Esophagus squamous epithelium (tissue), 5 donors: ENCODE measurements at places on chromosomes 2 and 18. TPM values are rescaled to one million over a fixed set of nuclear protein-coding genes. Genes with fewer than 3 reads are reported as not detected.
A peak's percentile ranks its signal among the peaks of the same experiment; 100 is the strongest.

Gene MARCHF4
- not detected for total RNA-seq

- DNase-seq: no peak
These were observed 390.6 kb downstream of the CTNNA2 start for GRCh38 chr2:79903222-79904000.

- DNase-seq: no peak
These were observed 910.4 kb upstream of the GYPC start for GRCh38 chr2:125745514-125745913.

- no peak for DNase-seq
These were observed 10.2 kb upstream of the IMP4 start for GRCh38 chr2:130332271-130333073.

DNA sequence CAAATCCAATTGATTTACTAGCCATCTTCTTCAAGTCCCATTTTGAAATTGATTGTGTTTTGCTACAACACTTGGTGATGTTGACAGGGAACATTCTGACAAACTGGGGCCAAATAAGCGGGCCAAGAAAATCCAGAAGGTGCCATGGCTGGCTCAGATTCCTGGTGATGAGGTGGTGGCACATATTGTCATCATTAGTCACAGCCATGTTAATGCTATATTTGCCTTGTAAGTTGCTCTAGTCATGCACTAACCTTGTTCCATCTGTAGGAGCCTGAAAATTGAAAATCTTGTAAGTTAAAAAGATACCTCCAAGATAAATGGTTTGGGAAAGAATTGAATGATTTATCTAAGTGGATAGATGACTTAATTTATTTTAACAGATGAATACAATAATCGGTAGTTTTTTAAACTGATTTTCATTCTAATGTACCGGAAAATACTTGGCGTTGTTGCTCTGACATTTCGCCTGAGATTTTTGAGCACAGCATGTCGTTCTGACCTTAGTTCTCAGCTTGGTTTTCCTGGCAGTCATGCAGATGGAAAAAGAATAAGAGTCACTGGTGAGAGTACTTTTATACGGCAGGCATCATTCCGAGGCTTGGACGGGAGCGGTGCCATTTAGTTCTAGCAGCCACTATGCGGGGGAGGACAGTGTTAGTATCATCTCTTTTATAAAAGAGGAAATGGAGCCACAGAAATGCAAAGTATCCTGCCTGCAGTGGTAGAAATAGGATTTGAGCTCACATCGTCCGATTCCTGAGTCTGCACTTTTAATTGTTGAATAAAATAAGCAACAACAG, 133.9 kb downstream of the ZNF532 start:
- DNase-seq: no peak

GRCh38 chr18:46040033-46040746, 31.9 kb downstream of the PSTPIP2 start:
- DNase-seq: no peak

Gene GKN2
- total RNA-seq: not detected

Gene MAPRE2
- total RNA-seq: 5.9 TPM

- no peak for DNase-seq
These were observed 54.7 kb downstream of the CCDC68 start for GRCh38 chr18:54904581-54904980.

Gene PLCD4
- 2.7 TPM for total RNA-seq

DNA sequence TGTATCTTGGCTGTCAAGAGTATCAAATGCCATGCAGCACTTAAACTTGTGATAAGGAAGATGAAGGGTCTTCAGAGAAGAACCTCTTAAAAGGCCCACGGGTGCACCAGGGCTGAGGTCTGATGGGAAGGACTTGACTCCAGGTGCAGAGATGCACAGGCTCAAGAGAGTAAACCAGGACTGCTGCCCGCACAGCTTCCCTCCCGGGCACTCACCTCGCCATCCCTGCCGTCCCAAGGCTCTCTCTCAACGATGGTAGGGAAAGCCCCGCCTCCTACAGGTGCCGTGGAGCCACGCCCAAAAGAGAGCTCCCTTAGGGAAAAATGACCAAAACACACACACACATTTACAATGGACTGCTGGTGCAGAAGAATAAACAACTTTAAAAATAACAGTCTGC, 27.9 kb downstream of the PDIA6 start:
- no peak for DNase-seq

- no peak for DNase-seq
These were observed 2.0 kb upstream of the MCFD2 start for GRCh38 chr2:46917628-46918027.

DNA sequence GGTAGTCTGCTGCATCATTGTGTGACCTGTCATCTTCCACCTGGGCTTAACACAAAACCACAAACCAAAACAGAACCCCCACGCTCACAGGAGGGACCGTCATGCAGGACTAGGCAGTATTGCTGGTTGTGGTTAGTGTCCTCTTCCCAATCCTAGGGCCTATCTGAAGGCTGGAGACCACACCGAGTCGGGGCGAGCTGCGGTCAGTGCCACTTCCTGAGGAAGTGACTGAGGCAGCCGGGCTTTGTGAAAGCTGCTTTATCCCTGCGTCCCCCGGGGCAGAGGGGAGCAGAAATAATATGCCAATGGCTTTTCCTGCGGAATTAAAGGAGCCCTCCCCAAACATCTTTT, 22.9 kb downstream of the ZNF532 start:
- no peak for DNase-seq

DNA sequence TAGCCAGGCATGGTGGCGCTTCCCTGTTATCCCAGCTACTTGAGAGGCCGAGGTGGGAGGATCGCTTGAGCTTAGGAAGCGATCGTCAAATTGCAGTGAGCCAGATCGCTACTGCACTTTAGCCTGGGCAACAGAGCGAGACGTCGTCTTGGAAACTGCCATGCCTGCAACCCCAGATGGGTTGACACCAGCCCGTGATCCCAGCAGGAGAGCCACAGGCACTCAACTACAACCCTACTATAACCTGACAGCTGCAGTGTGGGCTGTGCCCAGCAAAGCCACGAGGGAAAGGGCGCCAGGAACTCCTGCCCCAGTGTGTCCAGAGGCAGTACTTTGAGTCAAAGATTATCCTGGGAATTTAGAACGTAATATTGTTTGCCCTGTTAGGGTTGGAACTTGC, 85.6 kb downstream of the SS18 start:
- DNase-seq: no peak

DNA sequence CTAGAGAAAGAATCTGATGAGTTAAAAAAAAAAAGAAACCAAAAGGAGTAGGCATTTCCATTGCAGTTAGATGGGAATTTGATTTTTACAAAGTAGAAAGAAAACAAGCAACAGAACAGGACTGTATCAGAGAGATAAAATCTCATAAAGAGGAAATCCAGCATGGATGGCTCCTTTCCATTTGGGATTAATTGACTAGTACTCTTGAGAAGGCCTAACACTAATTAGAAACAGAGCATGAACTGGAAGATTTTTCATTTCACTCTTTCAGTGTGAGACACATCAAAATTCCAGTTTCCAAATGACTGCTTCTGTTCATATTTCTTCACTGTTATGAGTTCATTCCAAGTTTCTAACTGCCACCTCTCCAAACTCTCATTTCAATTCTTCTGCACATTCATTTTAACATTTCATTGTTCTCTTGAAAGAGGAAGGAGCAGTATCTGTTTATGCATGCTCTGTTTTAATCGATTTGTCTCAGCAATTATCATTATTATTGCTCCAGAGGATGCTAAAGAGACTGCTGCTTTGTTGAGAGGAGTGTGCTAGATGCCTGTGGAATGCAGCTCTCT, 108.8 kb upstream of the PIEZO2 start:
- DNase-seq: no peak

GRCh38 chr2:167406558-167406957, 518.3 kb downstream of the XIRP2 start:
- no peak for DNase-seq

Gene SERPINB11
- 85.9 TPM for total RNA-seq

Gene WNT6
- total RNA-seq: not detected

Gene MRPL44
- 35.6 TPM for total RNA-seq

DNA sequence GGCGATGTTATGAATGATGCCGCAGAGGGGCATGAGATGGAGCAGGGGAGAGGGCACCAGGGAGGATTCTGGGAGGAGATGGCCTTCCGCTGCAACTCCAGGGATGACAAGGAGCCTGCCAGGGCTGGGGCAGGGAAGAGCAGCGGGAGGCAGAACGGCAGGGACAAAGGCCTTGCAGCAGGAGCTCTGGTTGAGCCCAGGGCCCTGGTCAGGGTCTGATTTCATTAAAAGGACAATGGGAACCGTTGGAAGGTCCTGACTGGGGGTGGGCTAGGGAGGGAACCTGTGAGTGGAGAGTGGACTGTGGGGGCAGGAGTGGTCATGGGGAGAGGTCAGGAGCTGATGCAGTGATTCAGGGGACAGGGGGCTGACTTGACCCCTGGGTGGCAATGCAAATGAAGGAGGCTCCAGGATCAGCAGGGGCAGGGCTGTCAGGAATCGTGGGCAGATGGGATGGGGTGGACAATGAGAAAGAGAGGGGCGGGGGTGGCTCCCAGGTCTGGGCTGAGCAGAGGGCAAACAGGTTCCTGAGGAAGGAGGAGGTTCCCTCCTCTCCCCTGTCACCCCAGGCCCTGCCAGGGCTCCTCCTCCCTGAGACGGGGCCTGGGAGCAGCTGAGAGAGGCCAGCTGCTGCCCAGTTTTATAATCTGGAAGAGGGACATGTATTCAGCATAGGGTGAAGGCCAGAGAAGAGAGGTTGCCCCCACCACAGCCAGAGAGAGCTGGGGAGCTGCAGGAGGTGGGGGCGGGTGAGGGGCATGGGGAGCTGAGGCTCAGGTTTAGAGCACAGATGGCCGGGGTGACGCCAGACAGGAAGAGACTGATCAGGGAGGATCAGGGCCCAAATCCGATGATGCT, 7.3 kb upstream of the DUSP2 start:
- no peak for DNase-seq

Gene SGPP2
- 66.0 TPM for total RNA-seq

GRCh38 chr2:100242476-100242875, 79.8 kb downstream of the LONRF2 start:
- DNase-seq: no peak

DNA sequence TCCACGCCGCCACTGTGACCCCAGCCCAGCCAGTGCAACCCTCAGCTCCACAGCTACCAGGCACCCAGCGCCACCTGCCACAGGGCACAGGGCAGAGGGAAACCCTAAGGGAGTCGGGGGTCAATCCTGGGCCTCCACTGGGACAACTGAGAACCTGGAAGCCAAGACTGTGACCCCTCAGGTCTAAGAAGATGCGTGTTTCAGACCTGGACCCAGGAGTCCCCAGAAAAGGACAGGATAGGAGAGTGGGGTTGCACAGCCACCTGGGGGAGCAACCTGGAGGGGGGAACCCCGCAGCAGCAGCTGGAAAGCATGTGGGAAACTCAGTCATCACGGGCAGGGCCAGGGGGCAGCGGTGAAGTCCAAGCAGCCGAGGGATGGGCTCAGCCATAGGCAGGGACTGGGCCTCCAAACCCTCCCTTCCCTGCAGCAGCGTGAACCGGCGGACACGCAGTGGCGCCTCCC, 4.1 kb downstream of the ESPNL start:
- DNase-seq: no peak

DNA sequence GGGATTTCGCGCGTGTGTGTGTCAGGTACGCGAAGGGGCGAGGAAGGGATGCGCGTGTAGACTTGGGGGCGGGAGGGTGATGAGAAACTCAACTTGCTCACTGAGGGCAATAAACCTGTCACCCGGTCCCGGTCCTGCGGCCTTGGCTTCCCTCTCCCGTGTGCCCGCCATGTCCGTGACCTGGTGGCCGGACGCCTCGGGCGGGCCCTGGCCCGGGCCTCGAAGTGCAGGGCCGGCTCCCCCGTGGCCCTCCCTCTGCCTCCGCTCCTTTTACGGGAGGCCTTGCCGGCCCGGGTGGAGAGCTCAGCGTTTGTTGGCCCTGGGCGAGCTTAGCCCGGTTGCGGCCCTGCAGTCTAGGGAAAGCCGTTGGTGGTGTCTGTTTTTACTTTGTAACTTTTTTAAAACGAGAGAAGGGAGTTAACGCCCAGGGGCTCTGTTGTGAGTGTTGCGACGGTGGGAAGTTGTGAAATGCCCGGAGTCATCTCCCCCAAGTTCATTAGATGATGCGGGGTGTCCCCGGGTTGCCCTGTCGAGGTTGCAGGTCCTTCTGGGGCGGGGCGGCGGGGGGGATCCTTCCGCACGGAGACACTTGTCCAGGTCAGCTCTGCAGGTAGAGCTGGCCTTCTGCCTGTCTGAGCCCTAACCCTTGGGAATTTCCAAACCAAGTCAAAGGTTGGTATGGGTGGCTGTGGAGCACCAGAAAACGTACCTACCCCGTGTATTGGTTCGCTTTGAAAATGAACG, 883 bp downstream of the SMCHD1 start:
- peak; percentile 22 for DNase-seq

- DNase-seq: no peak
These were observed 1.4 kb downstream of the C1QL2 start for GRCh38 chr2:119156891-119157773.

Gene ANKAR
- total RNA-seq: 1.4 TPM

GRCh38 chr2:14693874-14694273, 61.4 kb downstream of the LRATD1 start:
- DNase-seq: no peak

GRCh38 chr2:31271851-31272267, 37.9 kb downstream of the EHD3 start:
- no peak for DNase-seq

DNA sequence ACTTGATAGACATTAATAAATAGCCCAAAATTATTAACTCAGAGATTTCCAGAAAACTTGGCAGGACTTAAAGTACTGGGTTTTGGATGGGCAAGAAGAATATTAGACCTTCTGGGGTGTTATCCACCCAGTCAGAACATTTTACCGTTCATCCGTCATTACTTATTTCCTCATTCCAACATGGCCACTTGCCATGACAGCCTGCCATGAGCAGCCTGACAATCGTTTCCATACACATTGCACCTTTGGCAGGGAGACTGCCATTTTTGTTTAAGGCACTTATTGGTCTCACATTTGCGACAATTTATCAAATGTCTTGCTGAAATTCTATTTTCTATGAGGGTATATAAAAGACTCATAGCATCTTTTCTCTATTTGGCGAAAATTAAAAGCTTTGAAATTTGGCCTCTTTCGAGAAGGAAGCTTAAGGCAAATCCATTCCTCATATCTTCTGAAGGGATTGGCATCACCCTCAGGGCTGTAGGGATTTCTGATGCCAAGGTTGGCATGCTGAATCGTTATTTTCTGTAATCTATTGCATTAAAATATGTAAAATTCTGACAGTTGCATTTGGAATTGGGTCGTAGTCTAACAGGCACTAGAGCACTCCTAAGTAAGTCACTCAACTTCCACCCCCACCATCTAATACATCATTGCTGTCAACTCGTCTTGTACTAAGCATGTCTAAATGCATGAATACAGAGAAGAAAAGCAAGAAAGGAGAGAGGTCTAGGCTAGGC, 406.3 kb upstream of the PIK3C3 start:
- no peak for DNase-seq

DNA sequence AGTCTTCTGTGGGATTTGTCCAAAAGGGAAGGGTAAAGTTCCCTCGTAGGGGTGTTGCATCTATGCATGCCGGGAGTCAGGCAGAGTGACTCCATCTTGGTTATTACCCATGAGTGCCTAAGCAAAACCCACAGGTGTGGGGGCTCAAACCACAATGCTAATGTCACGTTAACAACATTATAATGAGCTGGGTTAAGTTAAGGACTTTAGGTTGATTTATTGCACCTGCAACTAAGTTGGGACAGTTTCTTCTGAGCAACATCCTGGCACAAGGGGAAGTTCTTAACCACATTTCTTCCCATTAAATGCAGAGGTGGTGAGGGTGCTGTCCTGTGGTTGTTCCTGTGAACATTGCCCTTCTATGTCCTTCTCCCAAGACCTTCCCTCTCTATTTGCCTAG, 1596.8 kb upstream of the SLC39A10 start:
- DNase-seq: no peak

GRCh38 chr2:239473211-239473805, 72.5 kb upstream of the HDAC4 start:
- no peak for DNase-seq

Gene AFTPH
- total RNA-seq: 30.3 TPM

Gene SNORC
- 0.56 TPM for total RNA-seq

- no peak for DNase-seq
These were observed 46.2 kb upstream of the NABP1 start for GRCh38 chr2:191631754-191632153.
